Aorta (tissue), 5 donors: ENCODE measurements at places on chromosomes 11 and 22. TPM values are rescaled to one million over a fixed set of nuclear protein-coding genes. Genes with fewer than 3 reads are reported as not detected.

The HBD gene
- 8.4 TPM for total RNA-seq

The GP1BB gene
- not detected for total RNA-seq

The GGTLC2 gene
- not detected for total RNA-seq

The ACRV1 gene
- total RNA-seq = not detected

The MAP6 gene
- total RNA-seq = 13.8 TPM

The HPX gene
- 3.0 TPM for total RNA-seq

The ENTHD1 gene
- not detected for total RNA-seq

The SLC2A11 gene
- total RNA-seq = 4.8 TPM

The APBB1 gene
- total RNA-seq = 50.8 TPM

The BANF1 gene
- total RNA-seq = 136 TPM
